ENCODE measurements at places on chromosomes 7 and 10. TPM values are rescaled to one million over a fixed set of nuclear protein-coding genes. Genes with fewer than 3 reads are reported as not detected.

Gene GDF10
- 152 TPM for total RNA-seq

Gene FAM25C
- total RNA-seq: not detected

Gene STYXL1
- total RNA-seq: 36.6 TPM

Gene CALHM3
- not detected for total RNA-seq

Gene DGKI
- 1.9 TPM for total RNA-seq

Gene PPP1R17
- total RNA-seq: under 0.01 TPM

Gene KNDC1
- 3.3 TPM for total RNA-seq

Gene C10orf143
- 1.0 TPM for total RNA-seq

Gene LDB3
- 0.09 TPM for total RNA-seq

Gene HTR5A
- total RNA-seq: not detected

Gene TMEM120A
- total RNA-seq: 41.1 TPM

Gene MMD2
- not detected for total RNA-seq

Gene SPDYE16
- total RNA-seq: under 0.01 TPM

Gene ZC3HAV1L
- 3.8 TPM for total RNA-seq

Gene C10orf71
- not detected for total RNA-seq

Gene CYP2E1
- total RNA-seq: 0.52 TPM

Gene DLX5
- not detected for total RNA-seq

Gene ATG9B
- total RNA-seq: under 0.01 TPM

Gene CCDC3
- 0.16 TPM for total RNA-seq

Gene SEC61A2
- 5.7 TPM for total RNA-seq

Gene CRYGN
- 0.47 TPM for total RNA-seq

Gene PRLHR
- total RNA-seq: not detected

Gene ITGB8
- 51.7 TPM for total RNA-seq

Gene ACSL5
- 3.3 TPM for total RNA-seq

Gene CALHM2
- 31.4 TPM for total RNA-seq

Gene MKI67
- total RNA-seq: 1.7 TPM

Gene EGFR
- total RNA-seq: 31.7 TPM

Gene MEOX2
- 0.16 TPM for total RNA-seq

Gene BNIP3
- total RNA-seq: 41.1 TPM

Gene LOXL4
- total RNA-seq: 13.3 TPM

Gene SVIL
- total RNA-seq: 122 TPM

Gene NPVF
- total RNA-seq: not detected

Gene KCNMA1
- 70.6 TPM for total RNA-seq

Gene SPDYE3
- total RNA-seq: not detected

Gene HHEX
- total RNA-seq: 2.8 TPM

Gene RBP3
- not detected for total RNA-seq

Gene AS3MT
- 8.1 TPM for total RNA-seq

Gene BBS9
- total RNA-seq: 27.1 TPM

Gene SSC4D
- 0.47 TPM for total RNA-seq

Gene HGF
- total RNA-seq: 59.0 TPM

Gene TAS2R41
- not detected for total RNA-seq

Gene MICU1
- total RNA-seq: 65.1 TPM

Gene UNCX
- total RNA-seq: not detected

Gene GSAP
- total RNA-seq: 3.2 TPM
